AG09319 (cell line): ENCODE measurements at places on chromosomes 16 and 17.

GRCh38 chr17:41512546-41513167 lies 6.0 kb downstream of the KRT15 start:
- no peak for DNase-seq

GRCh38 chr16:53052519-53053501 lies at the start of gene CHD9NB:
Gene CHD9NB, minus strand, starts transcription at chr16:53052897. Its CDS starts 8,739 bp downstream, at chr16:53044158.
- DNase-seq: peak; percentile 78

GRCh38 chr17:67051155-67051538 lies 6.8 kb downstream of the CACNG1 start:
- no peak for DNase-seq

- no peak for DNase-seq
Observed at GRCh38 chr16:71423865-71424264, 18.0 kb downstream of the TLE7 start.

GRCh38 chr17:29140051-29140621 lies 40.1 kb downstream of the MYO18A start:
- no peak for DNase-seq

DNA sequence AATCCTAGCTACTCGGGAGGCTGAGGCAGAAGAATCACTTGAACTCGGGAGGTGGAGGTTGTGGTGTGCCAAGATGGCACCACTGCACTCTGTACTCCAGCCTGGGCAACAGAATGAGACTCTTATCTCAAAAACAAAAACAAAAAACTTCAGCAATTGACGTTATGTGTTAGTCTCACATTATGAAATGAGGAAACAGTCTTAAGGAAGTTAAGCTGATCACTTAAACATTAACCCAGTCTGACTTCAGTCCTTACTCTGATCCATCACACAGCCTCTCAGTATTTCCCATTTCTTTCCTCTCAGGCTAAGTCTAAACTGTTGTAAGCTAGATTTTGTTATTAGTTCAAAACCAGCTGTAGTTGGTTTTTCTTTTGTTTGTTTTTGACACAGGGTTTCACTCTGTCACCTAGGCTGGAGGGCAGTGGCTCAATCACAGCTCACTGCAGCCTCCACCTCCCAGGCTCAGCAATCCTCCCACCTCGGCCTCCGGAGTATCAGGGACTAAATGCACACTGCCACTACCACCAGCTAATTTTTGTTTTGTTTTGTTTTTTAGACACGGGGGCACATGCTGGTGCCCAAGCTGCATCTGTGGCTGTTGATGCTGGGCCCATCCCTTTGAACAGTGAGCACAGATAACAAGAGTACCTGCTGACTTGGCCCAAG lies 6.3 kb downstream of the JPT1 start:
- no peak for DNase-seq

DNA sequence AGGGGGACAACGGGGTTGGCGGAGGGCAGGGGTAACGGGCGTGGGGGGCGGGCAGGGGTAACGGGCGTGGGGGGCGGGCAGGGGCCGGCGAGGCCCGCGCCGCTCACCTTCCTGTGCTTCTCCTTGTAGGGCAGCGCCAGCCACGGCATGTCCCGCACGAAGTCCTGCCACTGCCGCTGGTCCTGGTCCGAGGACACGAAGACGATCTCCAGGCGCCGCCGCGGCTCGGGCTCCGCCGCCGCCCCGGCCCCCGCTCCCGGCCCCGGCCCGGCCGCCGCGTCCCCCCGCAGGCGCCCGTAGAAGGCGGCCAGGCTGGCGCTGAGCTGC lies 401 bp downstream of the NXN start:
- DNase-seq: no peak

DNA sequence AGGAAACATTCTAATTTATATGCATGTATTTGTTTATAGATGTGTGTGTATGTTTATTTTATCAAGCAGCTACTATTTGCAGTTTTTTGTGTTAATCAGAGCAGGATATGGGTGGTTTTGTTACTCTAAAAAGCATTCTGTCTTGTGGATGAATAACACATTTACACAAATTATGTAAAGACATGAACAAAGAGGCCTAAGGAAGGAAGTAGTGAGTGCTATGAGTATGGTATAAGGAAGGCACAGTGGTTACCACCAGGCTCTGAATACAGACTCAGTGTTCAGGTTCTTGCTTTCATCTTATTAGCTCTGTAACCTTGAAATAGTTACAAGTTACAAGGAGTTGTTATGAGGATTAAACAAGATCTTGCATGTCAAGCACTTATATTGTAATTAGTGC lies 33.9 kb downstream of the STXBP4 start:
- DNase-seq: no peak

DNA sequence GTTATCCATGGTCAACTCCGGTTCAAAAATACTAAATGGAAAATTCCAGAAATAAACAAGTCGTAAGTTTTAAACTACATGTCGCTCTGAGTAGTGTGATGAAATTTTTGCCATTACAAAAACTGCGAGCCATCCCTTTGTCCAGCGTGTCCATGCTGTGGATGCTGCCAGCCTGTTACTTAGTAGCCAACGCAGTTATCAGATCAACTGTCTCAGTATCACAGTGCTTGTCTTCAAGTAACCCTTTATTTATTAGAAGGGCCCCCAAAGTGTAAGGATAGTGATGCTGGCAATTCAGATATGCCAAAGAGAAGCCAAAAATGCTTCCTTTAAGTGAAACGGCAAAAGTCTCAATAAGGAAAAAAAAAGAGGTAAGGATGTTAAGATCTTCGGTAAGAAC lies 23.9 kb downstream of the SNN start:
- DNase-seq: no peak

GRCh38 chr17:79340333-79341221 lies 266.0 kb downstream of the ENGASE start:
- peak; percentile 23 for DNase-seq

GRCh38 chr16:84827131-84827574 lies 7.4 kb downstream of the CRISPLD2 start:
- no peak for DNase-seq

DNA sequence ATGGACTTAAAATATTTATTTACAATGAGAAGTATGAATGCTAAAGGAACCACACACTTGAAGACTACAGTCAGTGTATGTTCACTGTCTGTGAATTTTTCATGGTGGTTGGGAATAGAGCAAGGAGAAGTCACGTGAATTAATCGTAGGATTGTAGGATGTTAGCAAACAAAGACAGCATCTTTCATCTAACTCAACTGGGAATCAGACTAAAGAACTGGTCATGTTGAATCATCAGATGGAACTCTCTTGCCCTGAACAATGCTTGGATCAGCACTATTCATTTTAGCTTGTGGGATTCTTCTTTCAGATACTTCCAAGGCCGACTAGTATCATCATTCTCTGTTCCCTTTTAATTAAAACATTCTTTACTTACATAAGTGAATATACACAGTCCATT lies 18.1 kb downstream of the KCNJ2 start:
- no peak for DNase-seq

DNA sequence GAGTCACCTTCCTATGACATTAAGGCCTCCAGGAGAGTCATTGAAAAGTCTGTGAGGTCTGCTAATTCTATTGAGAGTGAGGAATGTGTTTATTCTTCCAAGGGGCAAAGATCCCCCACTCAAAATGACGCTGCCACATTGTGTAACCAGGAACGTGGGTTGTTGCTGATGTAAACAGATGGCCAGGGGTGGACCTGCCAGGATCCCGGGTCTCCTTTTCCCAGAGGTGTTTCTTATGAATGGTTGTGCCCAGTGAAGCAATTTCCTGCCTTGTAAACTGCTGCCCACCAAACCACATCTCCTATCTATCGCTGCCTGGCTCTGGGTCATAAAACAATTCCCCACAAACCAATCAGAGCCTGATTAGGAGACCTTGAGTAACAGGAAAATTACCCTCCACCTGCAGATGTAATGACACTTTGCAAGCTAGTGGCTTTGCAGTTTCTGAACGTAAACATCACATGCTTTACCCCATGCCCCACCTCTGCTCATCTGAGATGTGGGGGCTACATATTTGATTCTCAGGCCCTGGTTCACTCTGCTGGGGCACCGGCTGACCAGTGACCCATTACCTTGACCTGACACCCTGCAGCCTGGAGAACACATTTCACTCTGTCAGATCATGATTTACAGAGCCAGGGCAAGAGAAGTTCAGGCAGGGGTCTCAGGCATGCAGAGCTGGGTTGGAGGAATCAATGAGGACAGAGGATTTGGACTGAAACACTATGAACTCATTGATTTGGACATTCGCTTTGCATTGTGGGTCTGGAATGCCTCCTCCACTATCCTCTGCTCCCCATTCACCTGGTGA lies 33.1 kb upstream of the DDX52 start:
- no peak for DNase-seq

GRCh38 chr17:48970224-48970623 lies 1.8 kb upstream of the GIP start:
- DNase-seq: no peak

- DNase-seq: no peak
Observed at GRCh38 chr16:79209308-79209707, 391.2 kb downstream of the MAF start.

- DNase-seq: no peak
Observed at GRCh38 chr17:27241346-27241946, 52.5 kb upstream of the WSB1 start.
